ENCODE measurements at places on chromosomes 13 and 19.

DNA sequence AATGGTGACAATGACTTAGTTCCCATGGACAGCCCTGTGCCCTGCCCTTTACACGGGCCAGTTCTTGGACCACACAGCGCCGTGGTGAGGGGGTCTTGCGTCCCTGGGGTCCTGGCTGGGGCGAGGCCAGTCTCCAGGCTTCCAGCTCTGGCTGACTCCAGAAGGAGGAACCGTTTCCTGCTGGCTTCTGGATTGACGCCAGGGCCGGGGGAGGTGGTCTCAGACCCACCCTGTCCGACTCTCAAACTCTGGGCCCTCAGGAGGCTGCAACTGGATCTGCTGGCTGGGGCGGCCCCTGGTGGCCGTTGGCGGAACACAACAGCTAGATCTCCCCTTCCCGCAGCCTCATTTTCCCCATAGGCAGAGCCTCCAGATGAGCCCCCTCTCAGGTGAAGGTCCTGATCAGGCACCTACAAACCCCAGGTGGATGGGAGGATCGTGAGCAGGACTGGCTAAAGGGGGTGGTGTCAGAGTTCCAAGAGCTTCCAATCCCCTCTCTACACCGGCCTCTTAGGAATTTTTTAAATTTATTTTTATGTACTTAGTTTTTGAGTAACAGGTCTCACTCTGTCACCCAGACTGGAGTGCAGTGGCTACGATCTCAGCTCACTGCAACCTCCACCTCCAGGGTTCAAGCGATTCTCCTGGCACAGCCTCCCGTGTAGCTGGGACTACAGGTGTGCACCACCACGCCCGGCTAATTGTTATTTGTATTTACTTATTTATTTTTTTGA, 8.0 kb downstream of the CCDC194 start:
- DNase-seq: peak; percentile 65

DNA sequence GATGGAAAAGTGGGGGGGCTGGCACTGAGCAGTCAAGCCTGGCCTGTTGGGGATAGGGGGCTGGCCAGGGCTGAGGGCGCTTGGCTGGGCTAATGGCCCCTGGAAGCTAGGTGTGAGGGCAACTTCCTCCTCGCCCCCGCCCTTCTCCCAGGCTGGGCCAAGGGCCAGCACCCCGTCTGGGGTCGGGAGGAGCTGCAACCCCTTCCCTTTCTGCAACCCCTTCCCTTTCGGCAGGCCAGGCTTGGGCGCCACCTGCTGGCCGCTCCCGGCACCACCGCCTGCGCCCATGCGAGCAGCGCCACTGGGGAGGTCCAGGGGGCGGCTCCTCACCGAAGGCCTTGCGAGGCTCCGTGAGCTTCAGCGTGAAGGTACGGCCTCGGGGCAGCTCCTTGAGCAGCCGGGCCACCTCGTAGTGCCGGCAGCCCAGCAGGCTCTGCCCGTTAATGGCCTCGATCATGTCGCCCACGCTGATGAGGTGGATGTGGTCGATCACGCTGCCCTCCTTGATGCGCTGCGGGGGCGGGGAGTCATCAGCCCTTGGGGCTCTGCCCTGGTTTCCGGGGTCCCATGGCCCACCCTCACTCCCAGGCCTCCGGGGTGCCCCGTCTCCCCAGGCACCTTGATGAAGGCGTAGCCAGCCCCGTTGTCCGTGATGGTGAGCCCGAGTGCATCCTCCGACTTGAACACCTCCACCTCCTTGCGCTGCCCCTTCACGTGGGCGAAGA, 5.0 kb upstream of the PTGER1 start:
- peak; percentile 75 for DNase-seq

DNA sequence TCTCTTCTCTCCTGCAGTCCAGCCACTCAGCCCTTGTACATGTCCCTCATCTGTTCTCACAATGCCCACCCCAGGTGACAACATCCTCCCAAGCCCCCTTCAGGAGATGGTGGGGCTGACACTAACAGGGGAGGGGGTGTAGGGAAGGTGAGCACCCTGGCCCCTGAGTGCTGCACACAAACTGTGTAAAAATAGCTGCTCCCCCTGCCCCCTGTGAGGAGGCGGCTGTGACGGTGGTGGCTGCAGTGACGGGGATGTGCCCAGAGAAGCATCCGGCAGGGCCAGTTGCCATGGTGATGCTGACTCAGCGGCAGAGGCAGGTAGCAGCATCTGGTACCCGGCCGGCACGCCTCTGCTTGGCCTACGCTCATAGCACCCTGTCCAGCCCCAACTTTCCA, 13.0 kb upstream of the JUND start:
- DNase-seq: peak; percentile 97

- DNase-seq: no peak
Measured at GRCh38 chr13:51958217-51958547, 53.1 kb downstream of the ATP7B start.

GRCh38 chr13:76921516-76921915, 26.8 kb upstream of the ACOD1 start:
- DNase-seq: no peak
